ENCODE measurements at places on chromosomes 5 and 9.

DNA sequence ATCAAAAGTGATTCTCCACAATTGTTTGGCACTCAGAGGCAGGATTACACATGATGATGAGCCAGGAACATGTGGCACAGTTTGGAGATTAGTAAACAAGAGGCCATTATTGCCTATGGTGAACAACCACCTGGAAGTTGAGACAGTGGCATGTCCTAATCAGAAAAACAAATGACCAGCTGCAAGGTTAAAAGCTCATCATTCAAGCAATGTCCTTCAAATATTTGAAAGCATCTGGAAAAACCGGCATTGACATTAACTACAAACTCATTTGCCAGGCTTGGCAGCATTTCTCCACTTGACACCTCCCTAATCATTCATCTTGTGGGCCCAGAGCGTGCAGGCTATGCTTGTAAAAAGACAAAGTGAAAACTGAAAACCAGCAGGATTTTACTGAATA, 80.6 kb upstream of the MEGF10 start:
- no peak for DNase-seq

GRCh38 chr5:88805151-88805784, 77.7 kb downstream of the MEF2C start:
- no peak for DNase-seq

DNA sequence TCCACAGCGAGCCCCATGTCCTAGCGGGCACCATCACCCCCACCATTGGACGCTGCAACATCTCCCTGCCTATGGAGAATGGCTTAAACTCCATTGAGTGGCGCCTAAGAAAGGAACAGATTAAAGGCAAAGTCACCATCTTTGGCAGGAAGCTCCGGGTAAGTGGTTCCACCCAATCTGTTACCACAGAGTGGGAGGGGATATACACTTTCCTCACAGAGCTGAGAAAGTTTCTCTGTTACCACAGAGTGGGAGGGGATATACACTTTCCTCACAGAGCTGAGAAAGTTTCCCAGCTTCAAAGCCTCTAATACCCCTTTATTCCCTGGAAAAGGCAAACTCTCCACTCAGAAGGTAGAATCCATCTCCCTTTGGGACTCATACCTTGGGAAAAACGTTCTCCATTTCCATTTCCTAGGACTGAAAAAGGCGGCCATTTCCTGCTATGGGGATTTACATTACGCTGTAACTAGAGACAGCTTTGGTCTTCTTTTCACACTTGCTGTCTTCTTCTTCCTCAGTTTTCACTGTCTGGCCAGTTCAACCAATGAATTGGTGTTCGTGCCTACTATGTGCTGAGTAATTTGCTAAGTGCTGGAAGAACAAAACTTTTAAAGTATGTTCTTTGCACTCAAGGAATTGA, 63.4 kb upstream of the WWC1 start:
- DNase-seq = no peak

DNA sequence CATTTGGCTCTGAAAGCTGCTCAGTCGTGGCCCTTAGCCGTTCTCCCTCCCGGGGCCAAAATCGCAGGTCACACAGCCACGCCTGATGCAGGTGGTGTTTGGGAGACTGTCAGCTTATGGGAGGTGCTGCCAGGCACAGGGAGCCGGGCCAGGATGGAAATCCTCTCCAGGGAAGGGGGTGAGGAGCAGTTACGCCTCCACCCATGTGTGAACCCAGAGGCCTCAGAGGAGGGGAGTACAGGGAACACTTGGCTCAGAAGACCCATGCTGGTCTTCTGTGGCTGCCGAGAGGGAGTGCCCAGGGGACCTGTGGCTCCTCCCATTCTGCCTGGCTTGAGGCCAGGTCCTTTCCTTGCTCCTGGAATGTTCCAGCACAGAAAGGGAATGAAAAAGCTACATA, 3.6 kb upstream of the OLFM1 start:
- no peak for DNase-seq

GRCh38 chr5:65329266-65329665, 152.5 kb downstream of the ADAMTS6 start:
- peak; percentile 36 for DNase-seq

GRCh38 chr9:72855890-72856523, 96.8 kb downstream of the ALDH1A1 start:
- no peak for DNase-seq

DNA sequence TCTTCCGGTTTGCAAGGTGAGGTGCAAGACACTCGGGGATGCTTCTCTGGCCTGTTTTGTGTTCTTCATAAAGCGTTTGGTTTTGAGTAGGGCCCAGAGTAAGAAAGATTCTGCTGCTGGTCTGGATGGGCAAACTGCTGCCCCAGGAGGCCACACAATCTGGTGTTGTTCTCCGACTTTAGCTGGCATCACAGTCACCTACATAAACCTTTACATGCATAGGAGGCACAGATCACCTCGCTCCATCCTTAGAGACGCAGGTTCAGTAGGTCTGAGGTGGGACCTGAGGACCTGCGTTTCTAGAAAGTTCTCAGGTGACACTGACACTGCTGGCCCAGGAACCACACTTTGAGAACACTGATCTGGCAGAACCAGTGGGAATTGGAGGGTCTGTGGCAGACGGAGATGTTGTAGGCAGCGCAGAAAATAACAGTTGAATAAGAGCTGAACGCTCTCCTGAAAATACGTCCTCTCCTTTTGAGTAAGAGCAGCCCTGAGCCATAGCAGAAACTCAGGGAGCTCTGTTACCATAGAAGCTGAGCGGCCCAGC, 3.9 kb upstream of the SLC6A3 start:
- no peak for DNase-seq

DNA sequence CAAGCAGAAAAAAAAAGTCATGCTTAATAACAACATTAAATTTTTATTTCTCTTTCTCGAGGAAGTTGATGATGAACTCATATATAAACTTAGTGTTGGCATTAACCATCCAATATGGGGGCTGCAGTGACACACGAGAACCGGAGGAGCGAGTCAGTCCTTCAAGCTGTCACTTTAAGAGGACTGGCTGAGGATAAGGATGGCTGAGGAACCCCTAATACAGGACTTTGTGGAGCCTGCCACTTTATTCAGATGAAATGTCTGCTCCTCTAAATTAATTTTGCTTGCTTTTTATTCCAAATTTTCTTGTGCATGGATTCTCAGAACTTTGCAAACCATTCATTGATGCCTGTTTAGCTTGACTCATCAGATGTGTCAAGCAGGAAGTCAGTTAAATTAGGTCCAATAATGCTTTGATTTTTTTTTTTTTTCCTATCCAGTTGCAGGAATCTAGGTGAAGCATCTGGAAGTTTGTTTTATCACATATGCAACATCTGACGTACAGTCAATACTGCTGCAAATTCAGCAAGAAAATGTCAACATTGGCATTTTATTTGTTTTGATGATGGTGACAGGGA, 144.2 kb upstream of the COL5A1 start:
- DNase-seq = no peak

DNA sequence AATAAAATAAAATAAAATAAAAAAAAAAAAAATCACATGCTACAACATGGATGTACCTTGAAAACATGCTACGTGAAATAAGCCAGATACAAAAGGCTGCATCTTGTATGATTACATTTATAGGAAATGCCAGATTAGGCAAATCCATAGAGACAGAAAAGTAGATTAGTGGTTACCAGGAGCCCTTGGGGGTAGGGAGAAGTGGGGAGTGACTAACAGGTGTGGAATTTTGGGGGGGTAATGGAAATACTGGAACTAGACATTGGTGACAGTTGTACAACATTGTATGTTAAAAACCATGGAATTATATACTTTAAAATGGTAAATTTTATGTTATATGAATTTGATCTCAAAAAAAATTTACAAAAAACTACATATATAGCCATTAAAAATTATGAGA, 47.3 kb downstream of the SLC1A1 start:
- DNase-seq = no peak

DNA sequence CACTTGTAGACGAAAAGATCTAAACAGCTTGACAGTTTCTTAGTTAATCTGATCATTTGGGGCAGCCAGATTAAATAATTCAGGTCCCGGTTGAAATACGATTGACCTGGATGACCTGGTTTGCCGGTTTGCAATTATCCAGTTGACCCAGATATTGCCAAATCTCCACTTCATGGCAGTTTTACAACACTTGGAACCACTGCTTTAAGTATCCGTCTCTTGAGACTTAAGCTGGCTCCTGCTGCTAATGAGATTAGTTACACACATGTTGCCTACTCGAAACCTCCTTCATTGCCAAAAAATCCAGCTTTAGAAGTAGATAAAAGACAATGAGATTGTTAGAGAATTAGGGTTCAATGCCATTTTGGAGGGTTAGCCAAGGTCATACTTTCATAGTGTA, 136.2 kb upstream of the HAPLN1 start:
- no peak for DNase-seq

DNA sequence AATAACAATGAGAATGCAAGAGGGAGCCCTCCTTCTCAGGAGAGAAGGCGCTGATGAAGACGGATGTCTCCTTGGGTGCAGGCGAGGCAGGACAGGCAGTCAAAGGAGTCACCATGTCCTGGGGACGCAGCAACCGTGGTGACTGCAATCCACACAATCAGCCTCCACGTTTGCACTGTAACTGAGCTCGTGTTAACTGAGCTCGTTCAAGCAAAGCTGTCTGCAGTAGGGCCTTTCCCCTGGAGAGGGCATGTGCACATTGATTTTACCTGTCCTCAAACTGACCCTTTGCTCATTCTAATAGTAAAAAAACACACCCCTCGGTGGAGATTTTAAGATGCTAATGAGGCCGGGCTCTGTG, 2.8 kb downstream of the SARDH start:
- no peak for DNase-seq

DNA sequence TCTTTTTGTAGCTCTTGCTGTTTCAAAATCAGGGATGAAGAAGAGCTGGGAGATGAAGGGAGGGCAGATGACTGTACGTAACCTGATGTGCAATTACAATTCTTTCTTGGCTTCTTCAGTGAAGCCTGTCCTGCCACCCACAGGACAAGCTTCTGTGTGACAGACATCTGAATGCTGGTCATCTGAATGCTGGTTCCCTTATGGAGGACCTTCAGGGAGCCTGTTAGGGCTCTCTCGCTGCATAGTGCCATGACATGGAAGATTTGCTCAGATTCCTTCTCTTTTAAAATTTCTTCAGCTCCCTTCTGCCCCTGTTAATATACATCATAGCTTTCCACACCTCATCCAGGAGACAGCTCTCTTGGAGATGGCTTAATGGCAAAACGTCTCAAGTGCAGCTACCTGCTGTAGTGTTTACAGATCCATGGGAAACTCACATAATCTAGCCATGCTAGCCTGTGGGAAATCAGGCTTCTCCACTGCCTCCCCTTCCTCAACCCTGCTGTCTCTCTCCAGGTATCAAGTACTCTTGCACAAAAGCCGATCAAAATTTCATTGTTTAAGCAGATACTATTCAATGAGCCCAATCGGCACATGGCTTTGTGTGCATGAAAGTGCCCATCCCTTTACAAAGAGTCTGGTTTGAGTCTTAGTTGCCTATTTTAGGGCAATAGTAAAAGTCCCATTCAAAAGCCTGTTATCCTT, 134.6 kb downstream of the RAB3C start:
- DNase-seq = no peak

GRCh38 chr9:77421506-77422265, 226.4 kb downstream of the GNA14 start:
- peak; percentile 48 for DNase-seq

GRCh38 chr5:88395264-88395663, 126.6 kb upstream of the TMEM161B start:
- peak; percentile 10 for DNase-seq

DNA sequence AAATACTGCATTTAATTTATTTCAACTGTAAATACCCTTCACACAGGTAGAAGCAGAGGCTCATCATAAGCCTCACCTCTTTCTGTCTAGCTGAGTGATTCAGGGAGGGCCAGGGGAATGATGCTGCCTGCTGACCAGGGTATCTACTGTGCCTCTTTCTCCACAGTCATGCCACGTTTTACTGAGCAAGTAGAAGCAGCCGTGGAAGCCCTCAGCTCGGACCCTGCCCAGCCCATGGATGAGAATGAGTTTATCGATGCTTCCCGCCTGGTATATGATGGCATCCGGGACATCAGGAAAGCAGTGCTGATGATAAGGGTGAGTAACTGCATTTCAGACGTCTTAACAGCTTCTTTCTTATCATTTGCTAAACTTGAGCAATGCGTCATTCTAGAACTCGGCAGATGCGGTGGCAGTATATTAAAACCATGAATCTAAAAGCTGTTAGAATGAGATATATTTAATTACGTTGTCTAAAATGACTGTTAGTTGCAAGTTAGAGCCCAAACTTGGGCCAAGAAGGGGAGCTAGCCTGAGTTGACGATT, 50.0 kb upstream of the LRRTM2 start:
- no peak for DNase-seq

- no peak for DNase-seq
Observed at GRCh38 chr9:17782430-17783149, 203.7 kb downstream of the SH3GL2 start.

GRCh38 chr5:54186108-54186507, 124.3 kb downstream of the ARL15 start:
- no peak for DNase-seq

DNA sequence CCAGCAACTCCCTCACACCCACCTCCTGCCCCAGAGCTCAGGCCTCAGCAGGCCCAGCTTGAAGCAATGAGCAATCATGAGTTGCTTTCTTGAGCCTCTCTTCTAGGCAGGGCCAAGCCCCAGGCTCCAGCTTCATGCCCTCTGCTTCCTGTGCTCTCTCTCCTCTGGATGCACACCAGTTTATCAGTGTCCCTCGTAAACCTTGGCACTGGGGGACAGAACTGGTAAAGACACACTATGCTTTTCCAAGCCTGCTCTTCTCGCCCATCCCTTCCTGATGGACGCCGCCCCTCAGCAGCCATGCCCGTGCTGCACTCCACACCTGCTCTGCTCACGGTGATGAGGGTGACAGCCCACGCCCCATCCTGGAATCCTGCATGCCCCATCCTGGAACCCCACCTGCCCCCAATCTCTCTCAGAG, 49.4 kb upstream of the ORM1 start:
- DNase-seq = no peak

DNA sequence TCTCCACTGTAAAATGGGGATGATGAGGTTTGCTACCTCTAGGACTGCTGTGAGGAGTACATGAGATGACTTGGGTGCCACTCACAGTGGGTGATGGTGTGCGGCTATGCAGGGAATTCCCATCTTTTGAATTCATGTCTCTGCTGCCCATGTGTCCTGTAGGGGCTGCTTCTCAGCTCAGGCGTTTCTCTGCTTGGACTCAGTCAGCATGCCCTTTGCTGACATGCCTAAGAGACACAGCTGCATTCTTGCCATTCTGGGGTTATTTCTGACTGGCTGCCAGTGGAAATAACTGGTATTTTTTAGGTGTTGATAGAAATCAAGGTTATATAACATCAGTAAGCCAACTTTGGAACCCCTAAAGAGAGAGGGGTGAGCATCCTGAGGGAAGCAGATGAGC, 24.3 kb upstream of the XPA start:
- DNase-seq = no peak

Measured in astrocyte of the spinal cord (primary cell).